ENCODE measurements at places on chromosomes 12 and 14.

GRCh38 chr14:34368115-34368970 lies 93.7 kb downstream of the SPTSSA start:
- no peak for DNase-seq

DNA sequence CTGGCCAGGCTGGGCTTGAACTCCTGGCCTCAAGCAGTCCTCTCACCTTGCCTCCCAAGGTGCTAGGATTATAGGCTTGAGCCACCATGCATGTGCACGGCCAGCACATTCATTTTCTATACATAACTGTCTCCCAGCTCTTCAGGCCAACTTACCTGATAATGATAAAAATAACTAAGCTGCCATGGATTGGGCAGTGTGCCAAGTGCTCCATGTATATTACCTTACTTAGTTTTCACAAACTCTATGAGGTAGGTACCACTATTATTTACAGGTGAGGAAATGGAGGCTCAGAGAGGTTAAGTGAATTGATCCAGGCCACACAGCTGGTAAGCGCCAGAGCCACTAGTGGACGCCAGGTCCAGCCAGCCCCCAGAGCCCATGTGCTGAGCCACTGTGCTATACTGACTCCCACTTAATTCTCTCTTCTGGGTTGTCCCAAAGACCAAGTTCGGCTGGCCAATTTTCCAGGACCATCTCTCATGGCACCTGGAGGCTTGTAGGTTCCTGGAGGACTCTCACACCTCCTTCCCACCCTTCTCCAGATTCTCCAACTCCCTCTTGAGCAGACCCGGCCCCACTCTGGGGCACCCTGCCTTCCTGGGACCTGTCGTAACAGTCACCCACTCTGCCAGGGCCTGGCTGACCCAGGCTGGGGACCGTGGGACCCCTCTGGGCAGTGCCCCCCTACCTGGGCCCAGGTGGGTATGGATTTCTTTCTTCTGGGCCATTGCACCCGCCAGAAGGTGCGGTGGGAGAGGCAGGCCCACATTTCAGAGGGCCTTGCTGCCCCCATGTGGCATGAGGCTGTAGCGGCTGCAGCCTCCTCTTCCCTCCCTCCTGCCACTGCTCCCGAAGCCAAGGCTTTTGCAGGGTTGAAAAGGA lies 30.2 kb upstream of the CIPC start:
- peak; percentile 63 for DNase-seq

DNA sequence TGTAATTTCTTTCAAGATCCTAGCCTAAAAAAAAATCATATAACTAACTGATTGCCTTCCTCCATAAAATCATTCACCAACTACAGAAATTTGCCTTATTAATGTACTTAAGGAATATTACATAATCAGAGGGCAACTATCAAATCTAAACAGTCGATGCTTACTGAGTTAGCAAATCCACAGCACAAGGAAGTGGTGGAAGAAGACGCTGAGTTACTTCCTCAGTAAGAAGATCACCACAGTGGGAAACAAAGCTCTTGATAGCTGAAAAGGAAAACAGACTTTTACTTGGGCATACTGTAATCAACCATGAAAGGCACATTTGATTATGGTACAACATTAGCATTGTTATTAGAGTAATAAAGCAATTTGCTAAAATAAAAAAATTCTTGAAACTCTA lies 48.7 kb downstream of the HEATR5A start:
- DNase-seq, result no peak

- peak; percentile 92 for DNase-seq
Observed at GRCh38 chr12:52873832-52874572, 25.2 kb upstream of the KRT78 start.

- DNase-seq, result peak; percentile 95
Observed at GRCh38 chr12:103560604-103561101, 26.4 kb upstream of the STAB2 start.

GRCh38 chr12:121786440-121786825 lies 7.1 kb downstream of the RHOF start:
- DNase-seq, result peak; percentile 67

All from astrocyte of the spinal cord (primary cell).